ENCODE measurements at places on chromosomes 7 and 10.

DNA sequence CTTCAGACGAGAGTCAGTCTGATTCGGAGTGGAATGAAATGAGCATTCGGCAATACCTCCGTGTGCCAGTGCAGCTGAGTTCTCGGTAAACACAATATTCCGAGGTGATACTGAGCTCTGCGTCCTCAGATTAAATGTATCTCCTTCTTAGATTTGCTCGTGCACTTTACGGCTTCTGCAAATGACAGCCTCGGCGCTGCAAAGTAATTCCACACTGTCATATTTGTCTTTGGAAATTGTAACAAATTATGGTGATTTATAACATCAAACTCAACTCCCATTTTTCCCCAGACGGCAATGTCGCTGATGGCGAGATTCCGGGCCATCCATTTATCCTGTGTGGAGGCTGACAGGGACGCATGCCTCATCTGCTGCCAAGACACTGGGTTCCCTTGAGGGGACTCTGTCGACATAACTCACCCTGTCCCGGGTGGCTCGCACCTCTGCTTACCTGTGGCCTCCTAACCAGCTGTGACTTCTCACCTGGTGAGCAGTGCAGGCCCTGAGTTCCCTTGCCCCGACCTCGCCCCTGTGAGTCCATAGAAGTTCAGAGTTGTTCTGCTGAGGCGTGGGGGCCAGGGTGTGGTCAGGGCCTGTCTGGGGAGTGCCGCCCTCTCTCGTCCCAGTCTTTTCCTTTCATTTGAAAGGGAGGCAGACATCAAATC lies 201.9 kb downstream of the ADARB2 start:
- no peak for DNase-seq

DNA sequence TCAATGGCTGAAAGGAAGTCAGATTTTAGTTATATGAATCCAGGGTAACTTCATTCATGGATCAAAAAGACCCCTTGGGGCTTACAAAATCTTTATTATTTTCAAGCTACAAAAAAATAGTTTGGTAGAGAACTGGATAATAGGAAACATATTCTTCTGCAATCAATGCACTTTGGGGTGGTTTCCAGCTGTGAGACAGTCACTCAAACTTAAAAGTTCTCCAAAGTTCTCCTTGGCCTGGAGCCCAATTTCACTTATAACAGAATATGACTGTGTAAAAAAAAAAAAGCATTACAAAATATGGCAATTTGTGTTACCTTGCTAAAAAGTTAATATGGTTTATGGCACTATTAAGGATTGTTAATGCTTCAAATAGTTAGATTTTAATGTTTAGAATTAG lies 255.5 kb downstream of the AGMO start:
- DNase-seq: no peak

DNA sequence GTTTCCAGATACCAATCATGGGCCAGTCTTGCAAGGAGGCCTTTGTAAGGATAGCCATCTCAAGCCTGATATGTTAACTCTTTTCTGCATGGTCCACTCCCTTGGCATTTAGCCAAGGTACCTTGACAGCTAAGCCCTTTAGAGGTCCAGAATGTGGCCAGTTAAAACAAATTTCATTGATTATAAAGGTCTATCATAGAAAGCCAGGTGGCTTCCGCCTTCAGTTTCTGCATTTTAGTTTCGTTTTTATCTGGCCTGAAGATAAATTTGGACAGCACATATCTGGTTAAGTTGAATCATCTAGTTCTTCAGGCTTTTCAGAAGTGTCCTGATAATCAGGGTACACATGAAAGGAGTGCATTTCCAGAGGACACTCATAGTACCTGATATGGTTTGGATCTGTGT lies 30.7 kb downstream of the ANKIB1 start:
- DNase-seq: no peak

- no peak for DNase-seq
These were observed 23.8 kb upstream of the AKR1C1 start for GRCh38 chr10:4939224-4940072.

DNA sequence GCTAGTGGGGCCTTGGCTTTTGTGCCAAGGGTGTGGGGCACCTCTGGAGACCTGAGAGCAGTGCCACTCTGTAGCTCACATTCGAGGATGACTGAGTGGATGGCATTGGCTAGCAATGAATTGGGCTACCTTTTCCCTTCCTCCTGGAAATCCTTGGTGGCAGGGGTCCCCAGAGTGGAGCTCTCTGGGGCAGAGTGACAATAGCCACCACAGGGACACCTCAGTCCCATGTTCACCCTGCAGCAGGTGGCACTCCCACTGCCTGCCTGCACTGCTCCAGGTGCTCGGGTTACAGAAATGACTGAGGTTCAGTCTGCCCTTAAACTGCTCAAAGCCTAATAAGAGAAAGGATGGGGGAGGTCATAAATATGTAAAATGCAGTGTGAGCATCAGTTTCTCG lies 17.8 kb downstream of the BTBD16 start:
- DNase-seq: no peak

DNA sequence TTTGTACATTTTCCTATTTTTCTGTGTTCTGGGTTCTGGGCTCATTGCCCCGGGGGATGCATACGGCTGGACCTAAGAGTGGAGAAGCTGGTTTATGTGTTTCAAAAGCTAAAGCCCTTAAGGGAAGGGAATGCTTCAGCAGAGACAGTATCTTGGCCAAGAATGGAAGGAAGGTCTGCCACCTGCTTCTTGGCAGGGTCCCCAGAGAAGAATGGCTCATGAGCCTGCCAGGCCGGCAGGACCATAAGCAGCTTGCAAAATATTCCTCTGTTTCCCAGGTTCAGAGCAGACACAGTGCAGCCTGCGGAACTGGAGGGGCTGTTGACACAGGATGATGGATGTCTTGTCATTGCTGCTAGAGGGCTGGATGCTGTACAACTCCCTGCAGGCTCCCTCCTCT lies 7.8 kb upstream of the ABHD11 start:
- DNase-seq: no peak

- no peak for DNase-seq
These were observed 45.2 kb downstream of the MTERF1 start for GRCh38 chr7:91835091-91835825.

DNA sequence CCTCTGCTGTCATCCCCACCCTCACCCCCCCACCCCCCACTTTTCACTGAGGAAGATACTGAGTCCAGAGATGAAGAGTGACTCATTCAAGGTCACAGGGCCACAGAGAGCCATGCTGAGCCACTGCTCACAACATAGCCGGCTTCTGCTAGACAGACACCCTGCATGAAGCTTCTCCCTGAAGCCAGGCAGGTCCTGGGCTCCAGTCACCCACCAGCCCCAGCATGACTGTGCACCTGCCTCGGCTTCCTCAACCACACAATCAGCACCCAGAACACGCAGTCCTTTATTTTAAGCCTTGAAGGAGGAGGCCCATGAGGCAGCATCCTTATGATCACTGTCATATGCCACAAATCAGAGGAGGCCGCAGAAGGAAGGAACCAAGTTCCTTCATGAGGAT lies 19.2 kb upstream of the PRKAG2 start:
- no peak for DNase-seq

DNA sequence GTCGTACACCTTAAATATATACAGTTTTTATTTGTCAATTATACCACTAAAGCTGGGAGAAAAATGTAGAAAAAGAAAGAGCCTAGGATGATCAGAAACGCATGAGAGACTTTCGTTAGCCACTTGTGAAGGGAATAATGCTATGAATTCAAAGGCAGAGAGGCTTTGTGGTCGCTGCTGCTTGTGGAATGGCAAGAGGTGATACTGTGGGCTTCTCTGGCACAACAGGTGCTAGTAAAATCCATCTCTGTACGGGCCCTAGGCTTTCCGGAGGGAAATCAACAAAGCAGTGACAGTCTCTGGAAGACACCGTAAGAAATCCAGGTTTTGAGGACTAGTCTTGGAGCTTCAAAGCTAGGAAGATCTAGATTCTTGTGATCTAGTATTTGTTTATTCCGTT lies 52.6 kb downstream of the LRRC72 start:
- no peak for DNase-seq

- DNase-seq: no peak
These were observed 125.9 kb upstream of the NOBOX start for GRCh38 chr7:144529269-144529926.

- peak; percentile 14 for DNase-seq
These were observed 21.4 kb downstream of the BZW2 start for GRCh38 chr7:16667355-16667754.

- DNase-seq: no peak
These were observed 170.3 kb downstream of the SEMA3E start for GRCh38 chr7:83478616-83479015.

DNA sequence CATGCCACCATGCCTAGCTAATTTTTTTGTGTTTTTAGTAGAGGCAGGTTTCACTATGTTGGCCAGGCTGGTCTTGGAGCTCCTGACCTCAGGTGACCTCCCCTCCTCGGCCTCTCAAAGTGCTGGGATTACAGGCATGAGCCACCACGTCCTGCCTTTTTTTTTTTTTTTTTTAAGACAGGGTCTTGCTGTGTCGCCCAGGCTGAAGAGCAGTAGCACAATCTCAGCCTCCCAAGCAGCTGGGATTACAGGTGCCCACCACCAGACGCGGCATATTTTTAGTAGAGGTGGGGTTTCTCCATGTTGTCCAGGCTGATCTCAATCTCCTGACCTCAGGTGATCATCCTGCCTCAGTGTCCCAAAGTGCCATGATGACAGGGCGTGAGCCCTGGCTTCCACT lies 14.4 kb upstream of the SRPK2 start:
- no peak for DNase-seq

DNA sequence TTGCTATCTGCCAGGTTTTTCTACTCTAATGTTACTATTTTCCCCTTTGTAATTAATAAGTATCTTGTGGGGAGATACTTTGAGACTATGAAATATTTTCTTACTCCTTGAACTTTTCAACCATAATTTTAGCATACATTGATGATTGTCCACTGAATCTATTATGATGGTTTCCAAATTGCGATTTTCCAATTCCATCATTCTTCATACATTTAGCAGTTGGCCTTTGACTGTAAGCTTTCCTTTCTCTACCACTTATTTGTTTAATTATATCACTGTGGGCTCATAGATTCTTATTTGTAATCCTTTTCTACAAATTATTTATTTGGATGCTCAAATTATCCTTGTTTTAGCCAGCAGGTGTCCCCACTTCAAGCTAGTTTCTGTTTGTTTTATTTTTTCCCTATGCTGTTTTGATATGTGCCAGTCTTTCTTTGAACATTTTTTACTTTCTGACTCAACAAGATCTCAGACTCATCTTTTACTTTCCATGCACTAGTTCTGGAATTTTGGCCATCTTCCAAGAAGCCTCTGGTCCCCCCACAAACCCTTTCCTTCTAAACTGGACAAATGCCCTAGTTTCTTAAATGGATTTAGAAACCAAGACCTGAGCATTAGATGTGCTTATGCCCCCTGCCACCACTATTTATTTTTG lies 11.4 kb upstream of the MRPS16 start:
- DNase-seq: no peak

GRCh38 chr7:128697302-128697905 lies 25.3 kb downstream of the GARIN1A start:
- no peak for DNase-seq

- DNase-seq: no peak
These were observed 96.8 kb upstream of the PHYHIPL start for GRCh38 chr10:59079386-59080226.

DNA sequence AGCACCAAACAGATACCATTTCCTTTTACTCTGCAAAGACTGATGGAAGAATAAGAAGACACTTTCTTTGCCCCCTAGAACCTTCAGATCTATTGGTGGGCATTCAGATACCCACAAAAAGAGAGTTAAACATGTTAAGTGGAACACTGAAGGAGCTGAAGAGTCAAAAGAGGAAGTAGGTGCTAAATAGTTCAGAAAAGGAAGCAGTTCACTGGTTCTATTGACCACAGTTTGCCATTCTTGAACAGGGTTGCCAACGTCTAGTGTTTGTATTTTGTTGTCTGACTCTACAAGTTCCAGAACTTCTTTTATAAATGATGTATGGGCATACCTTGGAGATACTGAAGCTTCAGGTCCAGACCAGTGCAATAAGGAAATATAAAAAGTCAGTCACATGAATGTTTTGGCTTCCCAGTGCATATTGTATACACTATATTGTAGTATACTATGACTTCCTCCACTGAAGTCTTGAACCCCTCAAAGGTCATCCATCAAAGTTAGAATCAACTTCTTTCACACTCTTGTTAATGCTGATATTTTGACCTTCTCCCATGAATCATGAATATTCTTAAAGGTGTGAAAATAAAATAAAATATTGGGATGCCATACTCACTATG lies 47.5 kb upstream of the AGR3 start:
- no peak for DNase-seq

DNA sequence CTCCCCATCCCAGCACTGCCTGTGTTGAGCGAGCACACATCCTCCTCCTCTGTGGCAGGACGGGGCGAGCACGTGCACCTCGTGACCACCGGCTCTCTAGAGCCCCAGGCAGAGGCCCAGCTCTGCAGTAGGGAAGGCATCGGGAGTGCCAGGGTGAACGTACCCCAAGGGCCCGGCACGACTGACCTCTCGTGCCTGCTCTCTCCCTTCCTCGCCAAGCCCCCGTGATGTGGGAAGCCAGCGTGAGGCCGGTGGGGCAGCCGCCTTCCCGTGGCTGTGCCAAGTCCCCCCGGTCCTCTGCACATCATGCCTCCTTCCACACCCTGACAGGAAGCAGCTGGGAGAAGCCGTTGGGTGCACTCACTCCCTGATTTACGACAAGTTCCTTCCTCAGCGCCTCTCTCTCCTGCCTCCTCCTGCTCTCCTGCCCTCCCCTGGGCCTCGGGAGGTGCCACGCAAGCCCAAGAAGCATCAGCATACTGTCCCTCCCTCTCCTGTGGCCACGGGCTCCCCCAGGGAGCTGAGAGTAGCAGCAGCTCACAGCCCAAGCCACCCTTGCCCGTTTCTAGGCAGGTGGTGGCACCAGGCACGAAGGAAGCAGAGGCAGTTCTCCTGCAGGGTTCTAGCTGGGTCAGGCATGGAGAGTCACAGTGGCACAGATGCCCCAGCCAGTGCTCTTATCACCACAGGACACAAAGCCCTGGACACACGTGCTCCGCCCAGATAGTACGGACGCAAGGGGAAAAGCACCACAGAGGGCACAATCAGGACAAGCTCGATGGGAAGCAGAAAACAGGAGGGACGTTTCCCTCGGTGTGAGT lies 47.0 kb downstream of the AMZ1 start:
- DNase-seq: no peak

GRCh38 chr7:151925446-151926335 lies 30.6 kb upstream of the GALNTL5 start:
- peak; percentile 32 for DNase-seq

DNA sequence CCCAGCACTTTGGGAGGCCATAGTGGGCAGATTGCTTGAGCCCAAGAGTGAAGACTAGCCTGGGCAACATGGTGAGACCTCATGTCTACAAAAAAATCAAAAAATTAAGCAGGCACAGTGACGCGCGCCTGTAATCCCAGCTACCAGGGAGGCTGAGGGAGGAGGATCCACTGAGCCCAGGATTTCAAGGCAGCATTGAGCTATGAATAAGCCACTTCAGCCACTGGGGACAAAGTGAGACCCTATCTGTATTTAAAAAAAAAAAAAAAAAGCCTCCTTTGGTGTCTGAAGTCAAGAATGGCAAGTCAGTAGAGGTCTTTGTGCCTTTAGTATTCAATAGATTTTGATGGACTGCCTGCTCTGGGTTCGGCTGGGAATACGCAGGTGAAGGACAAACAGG lies 85.7 kb downstream of the RALA start:
- DNase-seq: no peak

GRCh38 chr7:75772081-75773077 lies at the start of gene CCL26:
Gene CCL26, minus strand, starts transcription at chr7:75772211. Its CDS starts 35 bp downstream, at chr7:75772176.
- DNase-seq: no peak

- no peak for DNase-seq
These were observed 2.4 kb upstream of the EGR2 start for GRCh38 chr10:62818426-62819011.

- no peak for DNase-seq
These were observed 16.0 kb downstream of the DENND2A start for GRCh38 chr7:140624392-140625191.
